ENCODE measurements at places on chromosomes 1 and 21.
A peak's percentile ranks its signal among the peaks of the same experiment; 100 is the strongest.

DNA sequence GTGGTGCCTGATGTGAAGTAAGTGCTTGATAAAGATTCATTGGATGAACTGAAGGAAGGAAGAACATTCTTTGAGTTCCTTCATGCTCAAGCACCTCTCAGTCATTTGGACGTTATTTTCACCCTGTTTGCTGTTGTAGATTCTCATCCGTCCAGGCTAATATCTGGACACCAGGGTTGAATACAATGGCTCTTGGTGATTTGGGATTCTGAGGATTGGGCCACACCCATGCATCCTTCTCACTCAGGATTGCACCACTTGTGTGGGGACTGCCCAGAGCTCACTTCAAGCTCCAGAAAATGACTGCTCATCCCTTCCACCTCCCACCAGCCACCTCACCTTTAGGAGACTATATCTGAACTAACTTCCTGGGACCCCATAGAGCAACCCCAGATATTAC is 117.1 kb upstream of the IPO9 start:
- DNase-seq = no peak

DNA sequence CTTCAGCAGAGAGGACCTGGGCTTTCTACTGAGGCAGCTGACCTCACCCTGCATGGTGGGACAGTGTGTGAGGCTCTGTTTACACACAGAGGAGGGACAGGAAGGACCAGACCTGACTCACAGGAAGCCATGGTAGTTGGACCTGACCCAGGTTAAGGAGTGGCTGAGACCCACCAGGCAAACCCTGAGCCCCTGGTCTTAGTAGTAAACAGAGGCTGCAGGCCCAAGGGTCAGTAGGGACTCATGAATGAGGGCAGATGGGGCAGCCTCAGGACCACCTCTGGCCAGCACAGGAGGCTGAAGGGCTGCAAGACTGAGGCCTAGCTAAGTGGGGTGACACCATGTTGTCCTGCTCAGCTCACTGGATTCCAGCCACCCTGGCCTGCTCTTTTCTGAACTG is 273.2 kb downstream of the GRIK3 start:
- no peak for DNase-seq

GRCh38 chr1:19812875-19813642 is 2.0 kb downstream of the RNF186 start:
- no peak for DNase-seq

GRCh38 chr1:7712731-7713323 is 58.3 kb upstream of the VAMP3 start:
- DNase-seq = no peak

DNA sequence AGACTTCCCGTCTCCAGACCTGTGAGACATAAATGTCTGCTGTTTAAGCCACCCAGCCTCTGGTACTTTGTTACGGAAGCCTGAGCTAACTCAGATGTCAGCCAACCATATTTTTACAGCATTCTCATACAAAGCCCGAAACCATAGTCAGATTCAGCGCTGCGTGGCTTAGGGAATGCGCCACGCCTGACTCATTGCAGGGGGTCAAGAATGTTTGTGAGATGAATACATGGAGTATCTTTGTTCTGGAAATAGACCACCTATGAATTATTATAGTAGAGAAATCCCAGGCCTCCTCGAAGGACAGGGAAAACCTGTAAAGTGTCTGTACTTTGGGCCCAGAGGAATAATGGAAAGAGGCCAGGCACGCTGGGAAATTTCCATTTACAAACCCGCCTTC is 434.8 kb downstream of the CAMTA1 start:
- DNase-seq = no peak

- DNase-seq = no peak
Measured at GRCh38 chr1:177346790-177347359, 176.1 kb downstream of the BRINP2 start.

DNA sequence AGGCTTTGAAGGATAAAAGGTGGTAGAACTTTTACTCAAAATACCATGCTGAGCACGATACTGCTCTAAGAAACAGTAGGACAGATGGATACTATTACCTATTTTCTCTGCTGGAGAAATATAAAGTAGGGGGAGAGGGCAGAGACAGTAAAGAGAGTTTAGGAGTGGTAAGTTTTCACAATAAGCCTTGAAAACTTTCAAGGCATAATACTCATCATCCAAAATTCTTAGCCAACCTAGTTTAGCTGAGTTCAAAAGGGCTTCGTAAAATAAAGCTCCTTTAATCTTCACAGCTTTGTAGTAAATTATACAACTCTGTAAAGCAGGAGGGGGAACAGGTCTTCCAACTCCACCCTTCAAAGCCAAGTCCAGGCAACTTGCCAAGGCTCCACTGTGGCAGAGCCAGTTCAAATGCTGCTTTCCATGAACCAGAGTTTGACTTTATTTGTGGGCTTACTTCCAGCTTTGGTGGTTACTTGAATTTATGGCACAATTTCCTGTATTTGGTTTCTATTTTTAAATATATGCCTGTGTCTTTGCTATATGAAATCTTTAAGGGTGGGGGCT is 15.5 kb downstream of the TEX38 start:
- no peak for DNase-seq

GRCh38 chr21:32007456-32007855 is 134.6 kb downstream of the HUNK start:
- DNase-seq = no peak

DNA sequence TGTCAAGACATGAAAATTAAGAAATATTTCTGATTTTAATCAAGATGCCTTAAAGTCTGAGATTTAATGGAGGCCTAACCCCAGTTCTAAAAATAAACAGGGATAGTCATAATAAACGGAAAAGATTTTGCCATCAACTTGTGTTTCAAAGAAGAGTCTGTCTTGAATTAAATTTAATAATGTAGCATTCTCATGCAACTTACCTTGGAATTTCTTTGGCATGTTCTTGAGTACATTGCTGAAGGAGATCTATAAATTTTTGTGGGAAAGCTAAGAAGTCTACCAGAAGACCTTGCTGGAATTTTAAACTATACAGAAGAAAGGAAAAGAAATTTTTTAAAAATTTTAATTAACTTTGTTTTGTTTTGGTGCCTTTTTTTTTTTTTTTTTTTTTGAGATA is 10.6 kb downstream of the SASS6 start:
- no peak for DNase-seq

GRCh38 chr1:226602186-226603021 is 53.8 kb downstream of the STUM start:
- DNase-seq = no peak

DNA sequence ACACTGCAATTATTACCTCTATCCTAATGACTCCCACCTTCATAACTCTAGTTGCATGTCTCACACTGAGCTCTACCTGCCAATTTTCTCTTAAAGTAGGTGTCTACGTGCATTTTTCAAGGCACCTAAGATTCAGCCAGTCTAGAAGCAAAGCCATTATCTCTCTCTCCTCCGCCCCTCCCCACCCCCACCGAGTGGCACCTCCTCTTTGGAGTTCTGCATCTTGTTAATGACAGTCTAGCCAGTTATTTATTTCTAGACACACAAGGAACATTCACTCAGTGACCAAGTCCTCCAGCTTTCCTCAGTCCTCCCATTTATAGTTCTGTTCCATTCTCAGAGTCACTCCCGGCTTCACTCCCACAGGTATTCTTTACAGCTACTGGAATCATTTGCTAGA is 47.6 kb downstream of the ASTN1 start:
- no peak for DNase-seq

DNA sequence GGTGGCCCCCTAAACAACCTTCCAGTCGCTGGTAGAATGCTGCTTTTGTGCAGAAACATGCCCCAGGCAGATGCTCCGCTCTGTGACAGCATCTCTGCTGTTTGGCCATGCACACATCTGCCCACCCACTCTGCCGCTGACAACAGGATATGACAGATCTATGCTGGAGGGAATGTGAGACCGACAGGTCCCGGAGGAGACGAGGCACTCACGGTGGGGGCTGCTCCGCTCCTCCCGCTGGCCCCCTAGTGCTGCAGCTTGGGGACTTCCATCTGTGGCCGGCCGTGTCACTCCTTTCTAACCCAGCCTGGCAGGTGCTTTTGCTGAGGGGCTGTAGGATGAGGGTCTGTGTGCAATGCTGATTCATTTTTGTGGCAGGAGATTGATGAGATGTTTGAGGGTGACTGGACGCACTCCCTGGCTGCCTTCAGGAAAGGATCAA is 49.1 kb upstream of the DMRTB1 start:
- DNase-seq = no peak

DNA sequence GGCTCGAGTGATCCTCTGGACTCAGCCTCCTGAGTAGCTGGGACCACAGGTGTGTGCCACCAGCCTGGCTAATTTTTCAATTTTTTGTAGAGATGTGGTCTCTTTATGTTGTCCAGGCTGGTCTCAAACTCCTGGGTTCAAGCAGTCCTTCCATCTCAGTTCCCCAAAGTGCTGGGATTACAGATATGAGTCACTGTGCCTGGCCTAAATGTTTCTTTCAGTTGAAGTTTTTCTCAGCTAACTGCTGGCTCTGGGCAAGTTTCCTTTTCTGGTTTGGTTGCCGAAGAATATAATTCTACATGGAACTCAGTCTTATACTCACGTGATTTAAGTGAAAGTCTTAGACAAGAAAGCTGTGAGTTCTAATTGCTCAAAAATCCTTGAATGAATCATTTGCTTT is 57.0 kb downstream of the SASS6 start:
- DNase-seq = no peak

- DNase-seq = no peak
Measured at GRCh38 chr21:42389449-42389835, 6.4 kb downstream of the TMPRSS3 start.

- DNase-seq = no peak
Measured at GRCh38 chr1:55575571-55576279, 360.6 kb upstream of the USP24 start.

DNA sequence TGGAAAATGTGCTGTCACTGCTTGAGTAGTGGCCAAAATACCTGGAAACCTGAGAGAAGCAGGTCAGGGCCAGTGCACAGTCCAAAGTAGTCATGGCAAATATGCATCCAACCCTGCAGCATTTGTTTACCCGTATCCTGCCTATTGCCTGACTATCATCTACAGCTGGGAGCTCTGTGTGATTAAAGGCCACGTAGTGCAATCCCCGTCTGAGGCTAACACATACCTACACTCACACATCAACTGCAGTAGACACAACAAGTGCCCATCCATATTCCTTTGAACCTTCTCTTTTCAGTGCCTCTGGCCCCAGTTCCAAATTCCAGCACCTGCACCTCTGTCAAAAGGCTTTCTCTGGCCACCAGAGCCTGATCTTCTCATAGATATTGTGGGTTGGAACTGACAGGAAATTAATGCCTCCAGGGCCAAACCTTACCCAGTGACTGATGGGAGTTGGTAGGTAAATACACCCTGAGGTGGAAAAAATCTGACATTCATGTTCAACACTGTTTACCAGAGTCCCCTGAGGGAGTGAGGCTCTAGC is 383.0 kb downstream of the SETD4 start:
- DNase-seq = no peak

DNA sequence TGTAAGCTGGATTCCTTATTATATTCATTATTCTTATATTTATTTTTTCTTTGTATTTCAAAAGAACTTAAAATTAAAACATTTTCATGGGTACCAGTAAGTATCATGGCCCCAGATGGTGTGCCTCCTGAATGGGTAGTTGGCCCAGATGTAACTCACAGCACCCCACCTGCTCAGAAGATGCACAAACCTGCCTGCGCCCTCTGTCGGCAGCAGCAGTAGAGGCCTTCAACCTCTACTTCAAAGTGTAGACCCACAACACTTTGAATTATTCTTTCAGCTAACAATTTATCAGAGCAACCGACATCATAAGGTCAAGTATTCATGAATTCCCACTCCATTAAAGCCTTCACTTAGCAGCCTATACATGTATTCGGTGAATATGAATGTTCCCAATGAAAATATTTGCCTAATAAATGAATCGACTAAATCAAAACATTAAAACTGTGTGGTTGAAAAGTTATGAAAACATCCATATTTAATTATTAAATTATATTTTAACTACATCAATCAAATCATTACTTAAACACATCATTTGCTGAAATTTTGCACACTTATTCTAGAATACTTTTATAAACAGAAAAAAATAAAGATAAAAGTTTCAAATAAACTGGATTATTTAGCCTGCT is 25.4 kb downstream of the PIGM start:
- peak; percentile 54 for DNase-seq

- DNase-seq = no peak
Measured at GRCh38 chr1:6450005-6450450, 15.9 kb downstream of the TNFRSF25 start.

- DNase-seq = no peak
Measured at GRCh38 chr1:56070601-56071000, 508.8 kb downstream of the PLPP3 start.

DNA sequence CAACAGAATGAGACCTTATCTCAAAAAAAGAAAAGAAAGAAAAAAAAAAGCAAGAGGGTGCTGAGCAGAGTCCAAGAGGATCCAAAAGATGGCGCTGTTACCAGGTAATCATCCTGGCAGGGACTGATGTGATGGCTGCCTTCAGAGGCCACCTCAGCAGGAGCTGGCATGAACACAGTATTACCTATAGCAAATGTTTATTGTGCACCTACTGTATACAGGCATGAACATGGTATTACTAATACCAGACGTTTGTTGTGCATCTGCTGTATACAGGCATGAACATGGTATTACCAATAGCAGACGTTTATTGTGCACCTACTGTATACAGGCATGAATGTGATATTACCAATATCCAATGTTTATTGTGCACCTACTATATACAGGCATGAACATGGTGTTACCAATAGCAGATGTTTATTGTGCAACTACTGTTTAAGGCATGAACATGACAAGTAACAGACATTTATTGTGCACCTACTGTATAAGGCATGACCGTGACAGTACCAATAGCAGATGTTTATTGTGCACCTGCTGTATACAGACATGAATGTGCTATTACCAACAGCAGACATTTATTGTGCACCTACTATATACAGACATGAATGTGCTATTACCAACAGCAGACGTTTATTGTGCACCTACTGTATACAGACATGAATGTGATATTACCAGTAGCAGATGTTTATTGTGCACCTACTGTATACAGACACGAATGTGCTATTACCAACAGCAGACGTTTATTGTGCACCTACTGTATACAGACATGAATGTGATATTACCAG is 115.1 kb upstream of the TMEM51 start:
- DNase-seq = no peak

DNA sequence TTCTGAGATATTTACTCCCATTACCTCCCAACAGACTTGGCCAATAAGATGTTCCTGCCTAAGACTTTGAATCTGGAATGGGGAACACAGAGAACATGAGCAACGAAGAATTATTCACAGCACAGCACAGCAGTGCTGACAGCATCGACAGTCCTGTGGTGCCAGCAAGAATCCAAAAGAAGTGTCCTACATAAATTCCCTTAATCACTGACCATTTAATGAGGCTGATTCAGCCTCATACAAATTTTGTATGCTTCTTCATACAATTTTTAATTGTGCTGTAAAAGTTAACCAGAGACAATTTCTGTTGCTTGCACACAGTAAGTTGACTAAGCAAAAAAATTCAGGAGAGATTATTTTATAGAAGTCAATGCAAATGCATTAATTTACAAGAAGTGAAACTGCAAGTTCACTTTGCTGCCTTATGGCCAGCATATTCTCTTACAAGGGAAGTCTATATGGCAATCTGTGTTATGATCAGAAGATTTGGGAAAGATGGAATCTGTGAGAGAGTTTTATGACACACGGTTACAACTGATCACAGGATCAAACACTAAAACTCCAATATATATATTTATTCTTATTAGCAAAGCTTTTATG is 855.9 kb downstream of the LTN1 start:
- DNase-seq = no peak

GRCh38 chr1:30866594-30866993 is 42.0 kb downstream of the SDC3 start:
- DNase-seq = no peak

Measured in stimulated activated CD4-positive, alpha-beta T cell treated with anti-CD3 and anti-CD28 coated beads, Interleukin-15, amount 100 ng/mL, for 1 hour (primary cell).